GM23248 (cell line): ENCODE measurements at places on chromosomes 11 and 22. TPM values are rescaled to one million over a fixed set of nuclear protein-coding genes. Genes with fewer than 3 reads are reported as not detected.

FJX1 gene
- 30.9 and 37.0 TPM in 2 replicates for total RNA-seq

DNA sequence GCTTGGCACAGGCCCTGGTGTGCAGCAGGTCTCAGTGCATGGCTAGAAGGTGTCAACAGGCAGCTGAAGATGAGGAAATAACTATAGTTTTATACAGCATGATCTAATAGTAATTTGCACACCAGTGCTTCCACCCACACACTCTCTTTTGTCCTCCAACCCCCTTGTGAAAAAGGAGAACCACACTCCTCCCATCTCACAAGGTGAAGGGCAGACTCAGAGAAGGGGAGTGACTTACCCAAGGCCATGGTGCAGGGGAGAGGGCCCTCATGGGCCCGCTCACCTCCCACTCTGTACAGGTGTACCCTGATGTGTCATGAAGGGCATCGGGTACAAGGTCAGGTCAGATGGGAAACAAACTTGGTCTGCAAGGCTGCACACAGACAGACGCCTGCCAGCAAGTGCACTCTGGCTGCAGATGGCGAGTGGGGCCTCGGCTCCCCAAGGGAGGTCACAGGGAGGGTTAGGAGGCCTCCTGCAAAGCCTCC lies 53.4 kb downstream of the DGCR2 start:
- DNase-seq: no peak

DNA sequence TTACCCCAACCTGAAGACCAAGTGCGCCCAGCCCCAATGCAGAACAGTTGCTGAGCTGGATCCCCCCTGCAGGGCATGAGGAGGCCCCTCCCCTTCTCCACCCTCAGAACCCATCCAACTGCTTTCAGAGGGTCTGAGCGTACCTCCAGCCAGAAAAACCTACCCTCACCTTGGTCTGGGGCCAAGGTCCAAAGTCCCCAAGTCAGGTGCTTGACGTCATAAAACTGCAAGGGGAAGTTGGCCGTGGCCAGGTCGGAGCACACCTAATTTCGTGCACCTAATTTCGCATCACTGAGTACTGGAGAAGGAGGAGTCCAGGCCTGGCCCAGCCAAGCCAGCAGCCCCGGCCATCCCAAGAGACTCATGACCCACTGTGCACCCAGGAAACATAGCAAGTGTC lies 289.8 kb downstream of the CTTN start:
- DNase-seq: no peak

GRCh38 chr11:41273908-41274307 lies 185.5 kb downstream of the LRRC4C start:
- DNase-seq: no peak

- peak; percentile 84 for DNase-seq
Measured at GRCh38 chr22:33519071-33519973, 401.0 kb downstream of the LARGE1 start.

DNA sequence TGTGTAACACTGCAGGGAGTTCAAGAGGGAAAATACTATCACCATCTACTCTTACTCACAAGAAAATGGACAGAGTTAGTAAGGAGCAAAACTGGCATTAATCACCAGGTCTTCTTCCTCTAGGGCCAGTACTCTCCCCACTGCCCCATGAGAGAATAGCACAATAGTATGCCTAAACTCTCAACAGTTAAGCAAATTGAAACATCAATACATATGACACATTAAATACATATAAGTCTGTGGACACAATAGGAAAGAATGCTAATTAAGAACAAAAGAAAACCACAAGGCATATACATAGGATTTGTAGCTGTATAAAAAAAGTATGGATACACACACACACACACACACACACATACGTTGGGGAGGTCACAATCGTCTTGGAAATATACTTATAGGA lies 197.9 kb upstream of the BDNF start:
- DNase-seq: peak; percentile 14
